Lung (tissue), 17 donors: ENCODE measurements at places on chromosomes 11 and 22. TPM values are rescaled to one million over a fixed set of nuclear protein-coding genes. Genes with fewer than 3 reads are reported as not detected.
A peak's percentile ranks its signal among the peaks of the same experiment; 100 is the strongest.

The BIK gene
- total RNA-seq, result 6.1 TPM

The CRACR2B gene
- 17.9 TPM for total RNA-seq

DNA sequence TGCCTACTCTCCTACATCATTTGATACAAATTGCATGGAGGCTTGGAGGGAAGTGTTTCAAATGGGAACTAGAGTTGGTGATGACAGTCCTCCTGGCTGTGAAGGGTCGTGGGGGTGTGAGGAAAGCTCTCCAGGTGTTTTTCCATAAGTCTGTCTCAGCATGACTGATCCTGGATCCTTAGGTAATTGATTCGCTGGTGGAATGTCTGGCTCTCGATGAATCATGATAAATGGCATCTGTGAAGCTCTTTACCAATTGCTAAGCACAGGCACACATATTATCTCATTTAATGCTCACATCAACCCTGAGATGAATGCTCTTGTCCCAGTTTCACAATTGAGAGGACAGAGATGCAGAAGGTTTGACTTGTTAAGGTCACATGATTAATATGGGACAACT is 107.5 kb downstream of the PKNOX2 start:
- H3K27me3 ChIP-seq, result no peaks in the 10 kb centered on the region
- H3K4me1 ChIP-seq, result peaks cover 26% of the 10 kb centered on the region
- H3K27ac ChIP-seq, result no peak overlapping the region

DNA sequence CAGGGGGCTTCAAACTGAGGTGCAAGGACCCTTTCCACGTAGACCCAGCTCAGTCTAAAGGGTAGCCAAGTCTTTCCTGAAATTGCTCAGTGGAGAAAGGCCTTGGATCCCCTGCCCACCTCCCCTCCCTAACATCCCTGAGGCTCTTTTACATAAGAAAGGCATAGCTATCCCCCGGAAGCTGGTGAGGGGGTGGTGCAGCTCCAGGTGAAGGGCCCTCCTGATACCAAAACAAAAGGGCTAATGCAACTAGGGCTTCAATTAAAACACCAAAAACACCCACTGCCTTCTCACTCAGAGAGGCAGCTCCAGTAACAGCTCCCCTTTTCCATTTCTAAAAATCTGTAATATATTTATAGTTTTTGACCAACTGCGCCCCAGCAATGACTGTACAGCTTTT is 5.8 kb downstream of the SHANK2 start:
- DNase-seq, result no peak
- H3K27ac ChIP-seq, result no peak overlapping the region
- no peaks in the 10 kb centered on the region for H3K36me3 ChIP-seq

DNA sequence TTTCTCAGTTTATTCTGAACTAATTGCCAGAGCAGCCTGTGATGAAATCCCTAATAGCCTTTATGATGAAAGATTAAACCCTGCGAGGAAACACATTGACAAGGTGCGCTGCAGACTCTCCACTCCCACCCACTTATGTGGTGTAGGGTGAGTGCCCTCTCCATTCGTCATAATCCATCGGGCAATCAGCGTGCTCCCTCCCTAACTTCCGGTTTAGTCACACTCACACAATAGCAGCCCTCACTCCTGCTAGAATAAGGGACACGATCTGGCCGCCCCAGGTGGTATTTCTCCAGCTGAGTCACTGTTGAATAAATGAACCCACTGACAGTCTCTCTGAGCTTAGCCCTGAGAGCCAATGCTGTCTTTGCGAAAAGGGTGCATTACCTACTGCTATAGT is 188.3 kb downstream of the OPCML start:
- no peaks in the 10 kb centered on the region for H3K36me3 ChIP-seq
- no peak overlapping the region for H3K4me3 ChIP-seq
- H3K27ac ChIP-seq, result no peak overlapping the region
- no peaks in the 10 kb centered on the region for H3K4me1 ChIP-seq
- DNase-seq, result peak; percentile 38

- peaks cover 18% of the 10 kb centered on the region for H3K27me3 ChIP-seq
- peaks cover 3% of the 10 kb centered on the region for H3K4me1 ChIP-seq
- H3K4me3 ChIP-seq, result peak within 1 kb of the TSS; percentile 37
- H3K36me3 ChIP-seq, result no peaks in the 10 kb centered on the region
These were observed at the start of gene NCAM1 for GRCh38 chr11:112961146-112961668. Gene NCAM1, plus strand, starts transcription at chr11:112961420.

The OR5A1 gene
- not detected for total RNA-seq
